Psoas muscle (tissue), 8 donors: ENCODE measurements at places on chromosomes 2 and 18.
A peak's percentile ranks its signal among the peaks of the same experiment; 100 is the strongest.

- DNase-seq: no peak
Measured at GRCh38 chr2:224722770-224723169, 6.6 kb upstream of the CCDC195 start.

GRCh38 chr2:214651451-214651850 lies 158.0 kb downstream of the BARD1 start:
- DNase-seq: no peak

DNA sequence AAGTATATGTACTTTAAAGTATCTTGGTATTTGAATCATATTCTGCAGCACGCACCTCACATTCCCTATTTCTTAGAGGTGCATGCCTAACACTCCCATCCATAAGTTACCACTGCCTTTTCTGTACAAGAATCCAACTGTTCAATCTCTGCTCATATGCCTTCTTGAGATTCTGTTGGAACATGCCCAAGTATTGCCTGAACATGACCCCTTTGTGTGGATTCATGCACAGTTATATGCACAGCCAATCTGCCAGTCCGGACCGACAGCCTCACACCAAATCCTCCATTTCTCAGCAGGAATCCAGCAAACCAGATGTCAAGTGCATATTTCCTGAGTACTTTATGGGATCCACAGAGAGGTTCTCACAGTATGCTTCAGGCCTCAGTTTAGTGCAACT lies 222.0 kb downstream of the TMEM182 start:
- no peak for DNase-seq

DNA sequence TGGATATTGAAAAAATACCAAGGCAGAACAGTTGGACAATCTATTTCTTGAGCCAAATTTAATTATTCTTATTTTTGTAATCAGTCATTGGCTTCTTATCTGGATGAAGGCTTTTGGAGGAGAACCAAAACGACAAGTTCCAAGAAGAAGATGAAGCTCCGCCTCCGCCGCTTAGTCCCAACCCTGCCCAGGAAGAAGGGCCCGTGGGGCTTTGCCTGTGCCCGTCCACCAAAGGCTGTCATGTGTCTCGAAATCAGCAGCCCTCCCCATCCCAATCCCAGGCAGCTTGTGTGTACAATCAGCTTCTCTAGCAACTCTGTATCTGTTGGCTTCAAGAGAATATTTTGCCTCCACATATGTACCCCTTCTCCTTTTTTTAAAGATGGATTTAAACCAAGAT lies 24.6 kb downstream of the PTRHD1 start:
- DNase-seq: peak; percentile 28

GRCh38 chr18:76685402-76685801 lies 137.0 kb upstream of the ZNF236 start:
- DNase-seq: no peak
